ENCODE measurements at places on chromosomes 2 and 18.
A peak's percentile ranks its signal among the peaks of the same experiment; 100 is the strongest.

DNA sequence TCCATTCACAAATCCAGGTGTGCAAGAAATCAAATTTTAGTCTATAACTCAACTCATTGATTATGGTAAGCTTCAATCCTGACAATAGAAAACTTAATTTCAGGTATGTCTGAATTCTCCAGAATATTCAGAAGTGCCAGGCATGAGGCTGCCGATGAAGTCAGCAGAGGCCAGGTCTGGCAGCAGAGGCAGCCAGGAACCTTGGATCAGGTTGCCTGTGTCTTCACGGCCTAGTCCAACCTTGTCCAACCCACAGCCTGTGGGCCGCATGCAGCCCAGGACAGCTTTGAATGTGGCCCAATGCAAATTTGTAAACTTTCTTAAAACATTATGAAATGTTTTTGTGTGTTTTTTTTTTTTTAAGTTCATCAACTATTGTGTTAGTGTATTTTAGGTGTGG lies 46.9 kb upstream of the ASPRV1 start:
- DNase-seq: no peak

DNA sequence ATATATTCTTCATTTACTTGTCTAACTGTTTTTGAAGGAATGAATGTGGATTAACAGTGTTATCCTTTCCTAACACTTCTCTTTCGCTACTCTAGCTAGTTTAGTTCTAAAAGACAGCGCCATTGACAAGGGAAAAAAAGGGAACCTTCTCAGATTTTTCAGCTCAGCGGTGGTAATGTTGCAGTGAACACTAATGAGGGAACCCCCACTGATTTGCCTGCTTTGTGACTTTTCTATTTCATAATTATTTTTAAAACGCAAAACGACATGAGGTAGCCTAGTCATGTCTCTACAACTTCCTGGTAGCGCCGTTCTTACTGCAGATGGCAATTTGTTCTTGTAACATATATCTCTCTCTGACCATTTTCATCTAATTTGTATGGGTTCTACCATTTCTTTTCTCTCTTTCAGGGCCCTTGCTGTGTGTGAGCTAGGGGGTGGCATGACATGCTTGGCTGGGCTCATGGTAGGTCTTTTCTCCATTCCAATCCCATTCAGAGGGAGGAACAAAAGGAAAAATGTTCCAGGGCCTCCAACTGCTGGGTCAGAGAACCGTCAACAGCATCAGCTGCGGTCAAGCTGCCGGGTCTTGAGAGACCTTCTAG lies 235.5 kb upstream of the SIX3 start:
- DNase-seq: peak; percentile 89

GRCh38 chr2:52959801-52960200 lies 807.8 kb upstream of the CHAC2 start:
- no peak for DNase-seq

DNA sequence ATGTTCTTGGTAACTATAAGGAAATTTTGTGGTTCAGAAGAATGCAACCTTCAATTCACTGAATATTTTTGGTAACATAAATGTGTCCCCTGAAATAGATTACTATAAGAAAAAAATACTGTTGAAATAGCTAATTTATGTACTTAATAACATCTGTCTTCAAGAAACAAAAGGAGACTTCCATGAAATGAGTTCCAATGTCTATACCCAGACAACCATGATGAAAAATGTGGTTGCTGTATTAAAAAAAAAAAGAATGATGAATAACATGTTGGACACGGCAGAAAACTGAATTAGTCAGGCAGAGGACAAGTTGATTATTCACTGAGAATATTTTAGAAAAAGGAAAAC lies 98.5 kb downstream of the TACR1 start:
- no peak for DNase-seq

DNA sequence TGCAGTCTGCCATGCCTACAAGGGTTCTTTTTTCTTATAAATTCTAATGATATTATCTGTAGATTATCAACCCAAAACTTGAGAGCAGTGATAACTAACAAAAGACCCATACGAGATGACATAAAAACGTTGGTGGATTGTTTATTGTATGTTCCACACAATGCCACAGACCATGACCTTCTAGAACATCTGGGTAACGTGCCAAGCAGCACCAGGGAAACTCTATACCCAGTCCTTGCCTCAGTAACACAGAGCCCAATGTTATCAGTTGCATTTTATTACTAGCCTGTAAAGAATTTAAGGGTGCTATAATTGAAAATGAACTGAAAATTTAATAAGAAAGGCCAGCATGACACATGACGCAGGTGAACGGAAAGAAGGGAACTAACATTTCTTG lies 99.1 kb upstream of the UGP2 start:
- DNase-seq: no peak

- peak; percentile 56 for DNase-seq
Observed at GRCh38 chr2:9771481-9772017, 71.7 kb upstream of the TAF1B start.

- DNase-seq: peak; percentile 51
Observed at GRCh38 chr18:3441290-3441689, 8.7 kb upstream of the TGIF1 start.

DNA sequence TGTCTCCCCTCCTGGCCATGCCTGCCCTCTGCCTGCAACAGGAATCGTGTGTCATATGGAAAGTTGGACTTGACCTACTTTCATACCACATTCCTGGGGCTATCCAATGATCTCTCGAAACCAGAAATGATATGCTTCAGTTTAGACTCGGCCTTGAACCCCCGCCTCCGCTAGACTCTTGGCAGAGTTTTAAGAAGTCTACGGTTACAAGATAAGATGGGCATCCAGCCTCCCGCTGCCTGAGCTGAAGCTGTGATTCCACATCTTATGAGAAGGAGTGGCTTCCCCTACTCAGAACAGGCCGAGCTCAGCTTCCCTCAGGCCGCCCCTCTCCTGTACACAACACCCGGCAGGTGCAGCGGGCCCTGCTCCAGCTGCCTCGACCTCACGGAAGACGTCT lies 73.9 kb downstream of the MTCL1 start:
- DNase-seq: no peak

DNA sequence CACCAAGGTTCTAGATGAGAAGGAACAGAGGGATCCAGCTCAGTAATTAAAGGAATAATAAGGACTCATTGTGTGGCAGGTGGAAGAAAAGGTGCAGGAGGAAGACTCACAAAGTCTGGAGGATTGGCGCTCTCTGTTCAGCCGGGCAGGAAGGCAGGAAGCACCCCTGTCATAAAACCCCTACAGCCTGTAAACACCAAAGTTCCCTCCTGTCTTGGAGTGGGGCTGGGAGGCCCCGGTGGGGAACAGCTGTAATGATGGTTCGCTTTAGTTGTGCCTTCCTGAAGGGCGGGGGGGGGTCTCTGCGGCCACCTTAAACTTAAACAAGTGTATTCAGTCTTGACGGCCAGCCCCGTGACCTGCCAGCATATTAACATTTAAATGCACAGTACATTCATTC lies 84.3 kb downstream of the GBX2 start:
- DNase-seq: no peak

GRCh38 chr2:13950761-13951160 lies 681.8 kb upstream of the LRATD1 start:
- DNase-seq: no peak

DNA sequence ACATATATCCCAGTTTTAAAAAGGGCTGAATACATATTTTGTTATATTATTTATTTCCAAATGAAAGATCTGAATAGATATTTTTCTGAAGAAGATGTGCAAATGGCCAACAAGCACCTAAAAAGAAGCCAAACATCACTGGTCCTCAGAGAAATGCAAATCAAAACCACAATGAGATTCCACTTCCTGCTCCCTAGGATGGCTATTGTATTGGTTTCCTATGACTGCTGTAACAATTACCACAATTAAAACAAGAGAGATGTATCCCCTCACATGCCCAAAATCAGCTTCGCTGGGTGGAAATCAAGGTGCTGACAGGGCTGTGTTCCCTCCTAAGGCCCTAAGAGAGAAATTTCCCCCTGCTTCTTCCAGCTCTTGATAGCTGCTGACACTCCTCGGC lies 23.2 kb downstream of the ABCB11 start:
- no peak for DNase-seq

DNA sequence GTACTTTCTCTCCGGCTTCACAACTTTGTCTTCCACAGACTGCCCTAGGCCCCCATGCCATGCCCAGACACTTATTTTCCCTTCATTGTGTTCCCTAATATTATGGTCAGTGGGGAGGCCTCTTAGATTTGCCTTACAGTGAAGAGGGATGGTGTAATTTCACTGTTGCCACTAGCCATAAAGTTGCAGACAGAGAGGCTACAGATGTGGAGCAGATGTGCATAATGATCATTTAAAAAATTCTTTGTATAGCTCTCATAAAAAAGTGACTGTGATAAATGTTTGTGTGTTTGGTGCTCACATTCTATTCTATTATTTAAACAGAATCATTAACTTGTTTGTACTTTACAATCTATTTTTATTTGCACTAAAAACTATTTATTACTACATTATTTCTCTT lies 67.5 kb upstream of the FN1 start:
- no peak for DNase-seq

- DNase-seq: no peak
Observed at GRCh38 chr2:55056024-55056521, 5.8 kb upstream of the RTN4 start.

GRCh38 chr2:55087936-55088335 lies 37.7 kb upstream of the RTN4 start:
- DNase-seq: no peak
